ENCODE measurements at places on chromosomes 2 and 18.

- DNase-seq, result no peak
These were observed 77.7 kb upstream of the CSRNP3 start for GRCh38 chr2:165391791-165392190.

GRCh38 chr2:95379371-95379831 is 23.1 kb upstream of the FAHD2A start:
- no peak for DNase-seq

DNA sequence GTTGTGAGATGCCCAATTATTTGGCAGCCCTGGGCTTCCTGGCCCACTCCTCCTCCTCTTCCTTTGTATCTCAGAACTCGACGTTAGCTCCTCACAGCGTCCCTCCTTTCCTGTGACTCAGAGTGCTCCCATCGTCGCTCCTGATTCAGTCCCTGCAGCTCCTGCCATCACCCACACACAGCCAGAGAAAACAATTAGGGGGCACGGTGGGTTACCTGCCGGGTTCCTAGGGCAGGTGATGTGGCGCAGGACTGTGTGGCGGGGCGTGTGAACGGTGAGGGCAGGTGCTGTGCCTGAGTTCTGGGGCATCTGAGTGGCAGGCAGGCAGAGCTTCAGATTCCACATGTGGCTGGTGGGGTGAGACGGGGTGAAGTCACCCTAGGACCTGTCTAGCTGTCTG is 42.6 kb downstream of the GLI2 start:
- DNase-seq, result no peak

DNA sequence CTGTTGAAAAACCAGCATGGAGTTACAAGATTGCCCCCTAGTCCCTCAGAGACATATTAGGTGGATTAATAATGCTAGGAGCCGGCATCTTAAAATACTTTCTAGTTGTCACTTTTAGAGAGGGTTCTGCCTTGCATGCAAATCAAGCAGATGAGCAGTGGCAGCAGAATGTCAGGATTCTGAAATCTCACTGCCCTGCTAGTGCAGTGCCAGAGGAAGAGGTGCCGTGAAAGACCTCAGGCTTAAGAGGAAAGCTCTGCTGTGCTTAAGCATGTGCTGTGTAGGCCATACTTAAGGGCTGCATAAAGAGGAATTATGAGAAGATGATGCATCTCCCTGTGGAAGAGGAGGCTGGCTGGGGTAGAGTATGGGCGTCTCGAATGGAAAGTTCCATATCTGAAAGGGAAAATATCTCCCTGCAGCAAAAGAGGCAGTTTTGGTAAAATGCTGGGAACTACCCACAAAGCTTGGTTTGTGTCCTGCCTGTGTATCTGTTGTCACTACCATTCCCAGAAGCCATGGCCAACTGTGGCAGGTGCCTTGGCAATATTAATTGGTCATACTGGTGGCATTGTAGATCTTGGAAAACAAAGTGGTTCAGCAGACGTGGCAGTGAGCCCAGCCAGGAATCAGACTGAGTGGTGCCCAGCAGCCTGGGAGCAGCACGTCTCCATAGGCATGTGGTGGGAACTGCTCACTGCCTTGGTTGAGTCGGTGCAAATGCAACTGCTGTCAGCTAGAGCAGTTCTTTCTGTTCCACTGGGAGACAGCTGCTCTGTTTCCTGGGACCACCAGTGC is 131.9 kb downstream of the EVA1A start:
- DNase-seq, result no peak

GRCh38 chr2:172513935-172514586 is 41.8 kb upstream of the PDK1 start:
- DNase-seq, result no peak

DNA sequence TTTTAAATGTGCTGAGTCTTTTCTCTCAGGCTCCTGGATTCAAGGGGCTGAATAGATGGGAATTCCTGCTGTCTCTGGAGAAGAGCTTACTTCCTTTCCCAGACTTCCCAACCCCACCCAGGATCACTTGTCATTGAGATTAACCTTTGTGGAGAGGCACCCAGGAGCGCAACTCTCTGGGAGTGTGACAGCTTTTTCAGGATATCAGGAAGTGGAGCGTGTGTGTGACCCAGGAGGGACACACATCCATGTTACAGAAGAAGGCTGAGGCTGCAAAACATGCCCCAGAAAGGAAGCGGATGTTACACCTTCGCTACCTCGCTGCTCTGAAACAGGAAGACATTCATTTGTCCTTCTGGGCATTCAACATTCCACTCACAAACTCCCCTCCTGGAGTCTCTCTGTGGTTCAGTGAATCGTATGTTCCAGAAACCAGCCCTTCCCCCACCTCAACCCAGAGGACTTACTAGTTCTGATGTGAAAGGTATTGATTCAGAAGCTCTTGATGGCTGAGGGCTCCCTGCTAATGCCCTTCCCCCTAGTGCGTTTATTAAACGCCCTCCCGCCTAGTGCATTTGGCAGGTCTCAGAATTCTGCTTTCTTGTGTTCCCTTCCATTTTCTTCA is 523.9 kb downstream of the TNS1 start:
- no peak for DNase-seq

DNA sequence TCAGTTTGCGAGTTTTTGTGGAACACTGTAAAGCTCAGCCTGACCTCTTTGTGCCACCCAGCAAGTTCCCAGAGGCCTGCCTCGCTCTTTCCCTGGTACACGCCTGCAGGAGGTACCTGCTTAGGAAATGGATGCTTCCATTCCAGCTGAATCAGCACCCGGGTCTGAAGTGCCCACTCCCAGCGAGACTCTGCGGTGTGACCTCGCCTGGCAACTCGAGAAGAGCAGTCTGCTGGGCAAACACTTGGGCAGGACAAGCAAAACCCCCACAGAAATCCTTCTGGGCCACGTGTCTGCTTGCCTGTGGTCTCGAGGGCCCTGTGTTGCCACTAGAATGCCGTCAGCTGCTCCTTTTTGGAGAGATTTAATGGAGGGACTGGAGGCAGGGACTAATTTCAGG is 127.6 kb downstream of the MAPK4 start:
- no peak for DNase-seq

- DNase-seq, result no peak
These were observed 84.1 kb upstream of the RASGRP3 start for GRCh38 chr2:33392366-33392765.

GRCh38 chr18:55999641-56000040 is 411.6 kb upstream of the TCF4 start:
- no peak for DNase-seq

GRCh38 chr2:10487081-10487740 is 39.1 kb upstream of the ODC1 start:
- no peak for DNase-seq

DNA sequence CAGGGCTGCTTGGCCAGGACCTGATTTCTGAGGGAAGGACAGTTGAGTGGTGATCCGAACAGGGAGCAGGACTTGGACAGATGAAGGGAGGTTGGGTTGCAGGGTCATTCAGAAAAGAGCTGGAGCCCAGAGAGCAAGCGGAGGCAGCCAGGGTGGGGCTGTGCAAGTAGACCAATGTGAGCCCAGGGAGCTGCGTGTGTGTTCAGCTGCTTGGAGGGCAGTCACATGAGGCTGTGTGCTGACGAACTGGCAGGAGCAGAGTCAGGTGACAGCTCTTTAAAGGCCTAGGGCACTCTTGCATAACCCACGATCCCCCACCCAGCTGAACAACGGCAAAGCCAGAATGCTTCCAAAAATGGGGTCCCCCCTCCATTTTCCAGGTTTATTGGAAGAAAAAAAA is 4.6 kb upstream of the MLPH start:
- DNase-seq, result no peak
